ENCODE measurements at places on chromosomes 13 and 19.
A peak's percentile ranks its signal among the peaks of the same experiment; 100 is the strongest.

GRCh38 chr13:96090240-96091101 is 564 bp downstream of the HS6ST3 start:
- peak; percentile 38 for DNase-seq

DNA sequence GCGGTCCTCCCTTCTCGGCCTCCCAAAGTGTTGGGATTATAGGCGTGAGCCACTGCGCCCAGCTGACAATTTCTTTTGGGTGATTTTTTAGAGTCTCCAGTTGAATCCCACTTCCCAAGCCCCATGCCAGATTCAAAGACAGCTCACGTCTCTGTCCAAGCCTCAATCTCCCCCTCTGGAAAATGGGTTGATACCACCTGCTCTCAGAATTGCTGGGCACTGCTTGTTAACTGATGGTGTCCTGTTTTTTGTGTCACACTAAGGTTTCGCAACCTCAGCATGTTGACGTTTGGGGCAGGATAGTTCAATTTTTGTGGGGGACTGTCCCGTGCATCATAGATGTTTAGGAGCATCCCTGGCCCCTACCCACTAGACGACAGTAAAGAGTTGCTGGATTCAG is 14.2 kb upstream of the UPF1 start:
- DNase-seq: no peak

DNA sequence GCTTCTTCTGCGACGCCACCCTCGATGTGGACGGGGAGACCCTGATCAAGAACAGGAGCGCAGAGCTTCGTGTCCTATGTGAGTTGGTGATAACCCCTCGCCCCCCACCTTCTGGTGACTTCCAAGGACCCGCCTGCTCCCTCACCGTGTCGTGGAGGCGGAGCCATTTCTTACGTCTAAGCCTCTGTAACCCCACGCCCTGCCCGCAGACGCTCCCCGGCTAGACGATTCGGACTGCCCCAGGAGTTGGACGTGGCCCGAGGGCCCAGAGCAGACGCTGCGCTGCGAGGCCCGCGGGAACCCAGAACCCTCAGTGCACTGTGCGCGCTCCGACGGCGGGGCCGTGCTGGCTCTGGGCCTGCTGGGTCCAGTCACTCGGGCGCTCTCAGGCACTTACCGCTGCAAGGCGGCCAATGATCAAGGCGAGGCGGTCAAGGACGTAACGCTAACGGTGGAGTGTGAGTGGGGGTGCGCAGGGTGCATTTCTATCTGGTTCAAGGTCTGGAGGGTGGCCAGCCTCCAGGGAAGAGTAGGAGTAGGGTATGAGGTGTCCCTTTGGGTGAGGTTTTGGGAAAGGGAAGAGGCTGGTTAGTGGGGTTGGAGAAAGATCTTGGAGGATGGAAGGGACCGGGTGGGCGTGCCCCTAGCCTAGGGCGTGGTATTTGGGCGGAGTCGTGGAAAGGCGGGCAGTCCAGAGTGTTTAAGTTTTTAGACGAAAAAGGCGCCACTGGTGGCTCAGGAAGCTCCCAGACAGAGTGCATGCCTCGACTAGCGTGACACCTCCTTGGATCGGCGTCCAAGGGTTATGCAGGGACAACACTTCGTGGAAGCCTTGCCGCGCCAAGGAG is 3.3 kb downstream of the ICAM5 start:
- no peak for DNase-seq

DNA sequence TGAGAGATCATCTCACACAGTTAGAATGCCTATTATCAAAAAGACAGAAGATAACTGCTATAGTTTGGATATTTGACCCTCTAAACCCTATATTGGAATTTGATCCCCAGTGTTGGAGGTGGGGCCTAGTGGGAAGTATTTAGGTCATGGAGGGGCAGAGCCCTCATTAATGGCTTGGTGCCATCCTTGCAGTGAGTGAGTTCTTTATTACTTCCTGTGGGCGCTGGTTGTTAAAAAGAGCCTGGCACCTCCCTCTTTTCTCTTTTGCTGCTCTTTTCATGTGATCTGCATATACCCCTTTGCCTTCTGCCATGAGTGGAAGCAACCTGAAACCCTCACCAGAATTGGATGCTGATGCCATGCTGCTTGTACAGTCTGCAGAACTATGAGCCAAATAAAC is 66.8 kb downstream of the TDRD3 start:
- DNase-seq: no peak

DNA sequence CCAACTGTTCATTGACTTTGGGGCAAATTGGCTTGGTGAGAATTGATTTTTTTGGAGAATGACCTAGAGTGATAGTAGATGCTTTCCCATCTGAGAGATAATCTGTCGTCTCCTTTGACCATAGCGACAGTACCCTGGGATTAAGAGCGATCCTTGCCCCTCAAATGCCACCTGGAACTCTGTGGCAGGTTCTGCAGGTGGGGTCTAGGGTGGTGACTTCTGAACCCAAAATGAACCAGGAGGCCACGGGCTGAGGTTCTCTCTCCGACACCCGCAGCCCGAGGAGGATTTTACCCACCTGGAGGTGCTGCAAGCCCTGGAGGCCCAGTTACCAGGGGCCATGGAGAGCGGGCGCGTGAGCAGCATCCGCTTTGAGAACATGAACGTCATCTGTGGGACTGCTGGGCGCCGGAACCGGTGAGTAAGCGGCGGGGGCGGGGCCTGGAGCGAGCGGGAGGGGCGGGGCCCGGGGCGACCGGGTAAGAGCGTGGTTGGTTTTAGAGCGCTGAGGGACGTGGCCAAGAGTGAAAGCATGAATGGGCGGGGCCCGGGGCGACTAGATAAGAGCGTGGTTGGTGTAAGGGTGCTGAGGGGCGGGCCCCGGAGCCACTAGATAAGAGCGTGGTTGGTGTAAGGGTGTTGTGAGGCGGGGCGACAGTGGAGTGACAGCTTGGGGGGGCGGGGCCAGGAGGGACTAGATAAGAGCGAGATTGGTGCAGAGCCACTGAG is 8.6 kb downstream of the C19orf81 start:
- DNase-seq: peak; percentile 49

GRCh38 chr19:17055636-17056035 is 19.6 kb downstream of the HAUS8 start:
- DNase-seq: no peak

DNA sequence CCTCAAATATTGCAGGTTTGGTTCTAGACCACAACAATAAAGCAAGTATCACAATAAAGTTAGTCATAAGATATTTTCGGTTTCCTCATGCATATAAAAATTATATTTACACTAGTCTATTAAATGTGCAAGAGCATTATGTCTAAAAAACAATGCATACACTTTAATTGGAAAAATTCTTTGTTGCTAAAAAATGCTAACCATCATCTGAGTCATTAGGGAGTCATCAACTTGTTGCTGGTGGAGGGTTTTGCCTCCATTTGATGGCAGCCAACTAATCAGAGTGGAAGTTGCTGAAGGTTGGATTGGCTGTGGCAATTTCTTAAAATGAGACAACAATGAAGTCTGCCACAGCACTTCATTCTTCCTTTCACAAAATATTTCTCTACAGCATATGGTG is 422.3 kb upstream of the GPC6 start:
- DNase-seq: no peak

DNA sequence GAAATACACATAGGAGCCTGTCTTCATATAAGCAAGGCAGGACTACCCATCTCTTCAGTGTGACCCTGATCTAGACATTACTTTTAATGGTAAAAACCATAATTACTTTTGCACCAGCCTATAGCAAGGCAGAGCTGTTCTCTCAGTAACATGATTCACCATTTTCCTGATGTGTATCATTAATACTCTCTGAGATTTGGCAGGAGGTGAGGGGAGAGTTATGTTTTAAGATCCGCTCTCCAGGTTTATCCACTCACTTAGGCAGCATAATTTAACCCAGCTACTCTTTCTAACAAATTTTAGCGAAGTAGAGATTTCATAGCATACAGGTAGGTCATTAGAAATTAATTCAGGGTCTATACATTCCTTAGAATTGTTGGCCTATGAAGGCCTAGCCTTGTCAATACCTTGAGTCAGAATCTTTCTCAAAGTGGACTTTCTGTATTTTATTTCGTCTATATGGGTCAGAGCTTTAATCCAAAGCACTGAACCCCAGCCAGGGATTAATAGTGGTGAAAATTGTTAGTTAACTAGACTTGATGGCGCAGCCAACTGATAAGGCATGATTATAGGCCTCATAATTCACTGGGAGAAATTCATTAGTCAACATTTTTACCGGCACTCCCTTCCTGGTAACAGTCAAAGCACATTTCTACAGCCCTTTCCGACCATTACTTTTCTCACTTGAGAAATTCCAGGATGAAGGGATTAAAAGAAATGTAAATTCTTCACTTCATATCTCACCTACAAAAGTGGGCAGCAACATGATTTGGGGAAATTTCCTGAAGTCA is 955.1 kb downstream of the DIAPH3 start:
- no peak for DNase-seq

All from endothelial cell (in vitro differentiated cells).